ENCODE measurements at places on chromosomes 11 and 22.
A peak's percentile ranks its signal among the peaks of the same experiment; 100 is the strongest.

- H3K36me3 ChIP-seq, result peaks cover 9% of the 10 kb centered on the region
- peaks cover 29% of the 10 kb centered on the region for H3K27me3 ChIP-seq
- H3K4me1 ChIP-seq, result peaks cover 89% of the 10 kb centered on the region
These were observed 6.0 kb upstream of the AHNAK start for GRCh38 chr11:62552485-62553079.

- no peak for DNase-seq
- no peak overlapping the region for H3K4me3 ChIP-seq
- no peaks in the 10 kb centered on the region for H3K36me3 ChIP-seq
These were observed 34.3 kb downstream of the PLEKHA7 start for GRCh38 chr11:16979703-16980622.

GRCh38 chr11:33067294-33067693 is 27.9 kb downstream of the TCP11L1 start:
- peaks cover 56% of the 10 kb centered on the region for H3K36me3 ChIP-seq
- peaks cover 26% of the 10 kb centered on the region for H3K4me1 ChIP-seq
- H3K27me3 ChIP-seq, result peaks cover 6% of the 10 kb centered on the region

GRCh38 chr22:20583471-20583922 is 76.1 kb downstream of the MED15 start:
- peaks cover 7% of the 10 kb centered on the region for H3K4me1 ChIP-seq
- DNase-seq, result no peak
- no peak overlapping the region for H3K27ac ChIP-seq
- peaks cover 3% of the 10 kb centered on the region for H3K36me3 ChIP-seq

DNA sequence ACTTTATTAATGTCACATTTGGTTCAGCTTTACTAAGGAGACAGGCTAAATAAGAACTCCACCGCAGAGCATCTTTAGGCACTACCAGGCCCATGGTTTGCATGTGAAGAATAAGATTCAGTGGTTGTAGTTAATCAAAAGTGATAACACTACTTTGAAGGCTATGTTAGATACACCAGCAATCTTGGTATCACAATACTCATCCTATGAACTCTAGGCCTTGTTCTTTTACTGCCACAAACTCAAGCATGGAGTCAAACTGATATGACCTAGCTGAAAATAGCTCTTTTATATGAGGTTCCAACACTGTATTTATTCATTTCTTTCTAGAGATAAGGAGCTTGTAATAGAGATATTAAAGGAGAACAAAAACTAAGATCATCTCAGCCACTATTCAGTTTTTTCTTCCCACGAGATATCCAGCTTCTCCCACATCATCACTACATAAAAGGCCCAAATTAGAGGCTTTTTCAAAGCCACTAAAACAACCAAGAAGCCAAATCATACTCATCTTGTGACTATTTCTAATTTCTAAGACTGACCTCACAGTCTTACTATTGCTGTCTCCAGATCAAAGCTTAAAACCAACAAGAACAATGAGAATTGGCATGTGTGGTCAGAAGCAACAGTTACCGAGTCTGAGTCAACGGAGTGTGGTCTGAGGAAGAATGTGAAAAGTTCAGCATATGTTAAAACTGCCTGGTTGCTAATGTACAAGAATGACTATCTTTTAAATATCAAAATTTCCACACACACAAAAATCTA is 25.1 kb upstream of the GUCY1A2 start:
- no peaks in the 10 kb centered on the region for H3K36me3 ChIP-seq
- no peak overlapping the region for H3K27ac ChIP-seq
- no peak for DNase-seq
- peaks cover 6% of the 10 kb centered on the region for H3K4me1 ChIP-seq
- peaks cover 3% of the 10 kb centered on the region for H3K27me3 ChIP-seq
- no peak overlapping the region for H3K4me3 ChIP-seq

- H3K27me3 ChIP-seq, result peaks cover 41% of the 10 kb centered on the region
- DNase-seq, result no peak
- H3K27ac ChIP-seq, result no peak overlapping the region
- H3K4me3 ChIP-seq, result no peak overlapping the region
- H3K4me1 ChIP-seq, result peaks cover 42% of the 10 kb centered on the region
These were observed 8.5 kb upstream of the FXYD6 start for GRCh38 chr11:117884994-117885393.

GRCh38 chr11:60263402-60263801 is 17.1 kb upstream of the MS4A4A start:
- no peak overlapping the region for H3K4me3 ChIP-seq
- no peak overlapping the region for H3K27ac ChIP-seq
- H3K27me3 ChIP-seq, result peaks cover 5% of the 10 kb centered on the region
- H3K4me1 ChIP-seq, result no peaks in the 10 kb centered on the region
- no peak for DNase-seq
- H3K36me3 ChIP-seq, result no peaks in the 10 kb centered on the region

DNA sequence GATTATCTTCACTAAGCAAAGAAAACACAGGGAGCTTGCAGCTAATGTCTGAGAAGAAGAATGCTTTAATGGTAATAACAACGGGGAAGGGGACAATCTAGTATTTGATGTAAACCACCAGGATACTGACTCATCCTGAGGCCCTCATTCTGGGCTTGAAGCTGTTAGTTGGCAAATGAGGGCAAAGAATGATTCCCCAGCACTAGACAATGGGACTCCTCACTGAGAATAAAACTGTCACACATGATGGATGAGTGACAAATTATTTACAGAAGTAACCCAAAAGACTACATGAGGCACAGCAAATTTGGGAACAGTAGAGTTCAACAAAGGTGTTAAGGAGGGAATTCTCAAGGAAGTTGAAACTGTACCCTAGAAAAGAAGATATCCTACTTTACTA is 76.3 kb downstream of the FAM168A start:
- peaks cover 53% of the 10 kb centered on the region for H3K4me1 ChIP-seq
- peak; percentile 6 for DNase-seq
- no peaks in the 10 kb centered on the region for H3K27me3 ChIP-seq

- H3K4me1 ChIP-seq, result no peaks in the 10 kb centered on the region
- H3K27ac ChIP-seq, result no peak overlapping the region
- DNase-seq, result no peak
These were observed 24.5 kb downstream of the DUSP8 start for GRCh38 chr11:1547467-1548098.

- H3K4me3 ChIP-seq, result no peak overlapping the region
- H3K36me3 ChIP-seq, result no peaks in the 10 kb centered on the region
- no peak overlapping the region for H3K27ac ChIP-seq
- H3K27me3 ChIP-seq, result peaks cover 7% of the 10 kb centered on the region
- peaks cover 42% of the 10 kb centered on the region for H3K4me1 ChIP-seq
- no peak for DNase-seq
These were observed 13.2 kb downstream of the ASPHD2 start for GRCh38 chr22:26442086-26442756.

DNA sequence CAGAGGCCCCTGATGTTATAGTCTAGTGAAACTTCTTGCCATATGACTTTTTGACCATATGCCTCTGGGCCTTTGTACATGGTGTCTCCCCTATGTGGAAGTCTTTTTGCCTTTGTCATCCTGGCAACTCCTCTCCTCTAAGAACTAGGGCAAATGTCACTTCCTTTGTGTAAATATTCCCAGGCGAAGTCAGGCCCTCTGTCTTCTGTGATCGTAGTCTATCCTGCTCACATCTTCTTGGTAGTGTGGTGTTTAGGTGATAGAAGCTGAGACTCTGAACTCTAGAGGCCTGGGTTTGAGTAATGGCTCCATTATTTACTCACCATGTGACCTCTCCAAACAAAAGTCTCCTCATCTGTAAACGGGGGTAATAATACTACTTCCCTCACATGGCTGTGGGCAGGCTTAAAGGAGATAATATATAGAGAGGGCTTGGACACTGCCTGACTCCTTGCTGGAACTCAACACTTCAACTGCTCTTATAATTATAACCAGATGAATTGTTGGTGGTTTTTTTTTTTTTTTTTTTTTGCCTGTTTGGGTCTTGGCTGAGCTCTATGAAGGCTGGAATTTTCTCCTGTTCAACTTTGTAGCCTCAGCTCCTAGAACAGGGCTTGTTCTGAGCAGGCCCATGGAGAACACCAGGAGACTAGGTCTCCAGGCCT is 43.8 kb downstream of the INSC start:
- H3K4me1 ChIP-seq, result peaks cover 26% of the 10 kb centered on the region
- DNase-seq, result no peak
- no peaks in the 10 kb centered on the region for H3K36me3 ChIP-seq

- peaks cover 79% of the 10 kb centered on the region for H3K27me3 ChIP-seq
- no peaks in the 10 kb centered on the region for H3K36me3 ChIP-seq
- no peaks in the 10 kb centered on the region for H3K4me1 ChIP-seq
- DNase-seq, result no peak
These were observed 1.8 kb upstream of the DUSP8 start for GRCh38 chr11:1573903-1574237.

DNA sequence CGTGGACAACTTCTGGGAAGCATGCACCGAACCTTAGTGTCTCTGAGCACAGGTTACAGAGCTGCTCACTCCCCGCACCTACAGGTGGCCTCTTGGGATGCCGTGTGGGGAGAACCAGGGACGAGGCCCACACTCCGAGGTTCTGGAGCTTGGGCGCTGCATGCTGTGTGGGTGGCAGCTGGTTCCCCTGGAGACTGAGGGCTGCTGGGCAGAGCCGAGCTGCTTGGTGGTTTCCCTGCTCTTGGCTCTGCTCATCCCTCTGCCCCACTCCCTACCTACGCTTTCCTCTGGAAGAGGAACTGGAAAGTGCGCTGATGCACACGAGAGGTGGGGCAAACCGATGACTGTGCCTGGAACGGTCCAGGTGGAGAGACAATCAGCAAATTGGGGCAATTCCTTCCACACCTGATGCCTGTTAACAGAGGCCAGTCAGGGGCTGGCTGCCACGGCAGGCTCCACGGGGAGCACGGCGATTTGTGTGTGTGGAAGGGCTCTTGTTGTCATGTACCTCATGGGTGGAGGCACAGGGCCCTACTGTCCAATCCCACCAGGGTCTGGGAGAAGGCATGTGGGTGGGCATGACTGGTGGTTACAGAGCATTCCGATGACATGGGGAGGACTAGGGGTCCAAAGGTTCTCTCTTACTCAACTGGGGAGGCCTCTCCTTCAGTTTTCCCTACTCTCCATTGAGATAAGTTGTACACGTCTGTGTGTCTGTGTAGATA is 60.9 kb downstream of the ST14 start:
- no peak overlapping the region for H3K4me3 ChIP-seq
- peaks cover 30% of the 10 kb centered on the region for H3K4me1 ChIP-seq
- peak overlapping the region; percentile 68 for H3K27ac ChIP-seq
- DNase-seq, result no peak
- no peaks in the 10 kb centered on the region for H3K27me3 ChIP-seq

- no peaks in the 10 kb centered on the region for H3K36me3 ChIP-seq
- H3K4me3 ChIP-seq, result no peak overlapping the region
- peaks cover 8% of the 10 kb centered on the region for H3K27me3 ChIP-seq
- no peaks in the 10 kb centered on the region for H3K4me1 ChIP-seq
- DNase-seq, result no peak
- H3K27ac ChIP-seq, result no peak overlapping the region
These were observed 74.9 kb upstream of the KCNA4 start for GRCh38 chr11:30091737-30092136.

GRCh38 chr22:39777716-39778454 is 115.7 kb downstream of the ENTHD1 start:
- no peak for DNase-seq
- no peak overlapping the region for H3K27ac ChIP-seq
- H3K4me1 ChIP-seq, result no peaks in the 10 kb centered on the region
- peaks cover 8% of the 10 kb centered on the region for H3K27me3 ChIP-seq
- H3K36me3 ChIP-seq, result no peaks in the 10 kb centered on the region

DNA sequence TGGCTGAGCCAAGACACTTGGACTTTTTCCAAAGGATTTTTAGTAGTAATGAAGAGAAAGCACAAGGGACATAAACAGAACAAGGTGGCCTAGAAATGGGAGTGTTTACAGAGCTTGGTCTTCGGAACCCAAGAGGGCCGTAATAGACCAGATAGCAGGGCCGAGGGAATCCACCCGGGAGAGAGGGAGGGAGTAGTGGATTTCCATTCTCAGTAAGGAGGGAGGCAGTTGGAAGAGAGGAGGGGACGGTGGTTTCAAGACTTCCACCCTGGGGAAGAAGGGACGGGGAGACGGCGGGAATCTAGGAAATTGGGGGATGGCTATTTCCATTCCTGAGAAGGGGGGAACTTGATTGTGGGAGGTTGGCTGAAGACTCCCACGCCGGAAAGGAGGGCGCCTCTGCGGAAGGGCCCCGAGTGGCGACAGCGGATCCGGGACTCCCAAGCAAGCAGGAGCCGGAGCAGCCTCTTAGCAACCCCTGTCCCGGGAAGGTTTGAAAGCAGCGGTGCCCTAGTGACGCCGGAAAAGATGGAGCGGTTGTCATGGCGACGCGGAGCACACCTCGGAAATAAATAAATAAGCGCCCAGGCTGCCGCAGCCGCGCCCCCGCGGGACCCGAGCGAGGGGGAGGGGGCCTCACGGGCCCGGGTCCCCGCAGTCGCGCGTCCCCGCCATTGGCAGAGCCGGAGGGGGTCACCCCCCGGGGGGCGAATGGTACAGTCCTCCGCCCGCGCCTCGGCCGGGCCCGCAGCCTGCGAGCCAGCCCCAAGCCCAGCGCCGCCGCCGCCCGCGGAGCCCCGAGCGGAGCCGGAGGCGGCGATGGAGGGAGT is 31.6 kb downstream of the EIF3F start:
- peaks cover 81% of the 10 kb centered on the region for H3K27me3 ChIP-seq
- peaks cover 14% of the 10 kb centered on the region for H3K4me1 ChIP-seq
- DNase-seq, result peak; percentile 78
- H3K36me3 ChIP-seq, result no peaks in the 10 kb centered on the region
- H3K4me3 ChIP-seq, result peak overlapping the region; percentile 81

DNA sequence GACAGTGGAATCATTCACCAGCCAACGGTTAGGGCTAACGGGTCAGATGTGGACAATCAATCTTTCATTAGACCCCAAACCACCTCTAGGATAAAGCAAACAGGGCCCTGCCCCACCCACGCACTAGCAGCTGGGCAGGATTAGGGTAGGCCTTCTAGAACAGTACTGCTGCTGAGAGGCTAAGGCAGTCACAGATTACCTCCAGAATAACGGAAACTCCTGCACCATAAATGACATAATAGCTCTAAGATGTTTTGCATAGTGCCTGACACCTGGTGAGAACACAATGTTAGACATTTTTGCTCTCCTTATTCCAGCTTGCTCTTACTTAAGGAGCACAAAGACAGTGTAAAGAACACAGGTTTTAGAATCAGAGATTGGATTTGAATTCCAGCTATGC is 1.8 kb downstream of the SYTL2 start:
- no peak overlapping the region for H3K4me3 ChIP-seq
- peaks cover 58% of the 10 kb centered on the region for H3K27me3 ChIP-seq
- no peaks in the 10 kb centered on the region for H3K36me3 ChIP-seq
- H3K4me1 ChIP-seq, result peaks cover 25% of the 10 kb centered on the region
- no peak for DNase-seq

DNA sequence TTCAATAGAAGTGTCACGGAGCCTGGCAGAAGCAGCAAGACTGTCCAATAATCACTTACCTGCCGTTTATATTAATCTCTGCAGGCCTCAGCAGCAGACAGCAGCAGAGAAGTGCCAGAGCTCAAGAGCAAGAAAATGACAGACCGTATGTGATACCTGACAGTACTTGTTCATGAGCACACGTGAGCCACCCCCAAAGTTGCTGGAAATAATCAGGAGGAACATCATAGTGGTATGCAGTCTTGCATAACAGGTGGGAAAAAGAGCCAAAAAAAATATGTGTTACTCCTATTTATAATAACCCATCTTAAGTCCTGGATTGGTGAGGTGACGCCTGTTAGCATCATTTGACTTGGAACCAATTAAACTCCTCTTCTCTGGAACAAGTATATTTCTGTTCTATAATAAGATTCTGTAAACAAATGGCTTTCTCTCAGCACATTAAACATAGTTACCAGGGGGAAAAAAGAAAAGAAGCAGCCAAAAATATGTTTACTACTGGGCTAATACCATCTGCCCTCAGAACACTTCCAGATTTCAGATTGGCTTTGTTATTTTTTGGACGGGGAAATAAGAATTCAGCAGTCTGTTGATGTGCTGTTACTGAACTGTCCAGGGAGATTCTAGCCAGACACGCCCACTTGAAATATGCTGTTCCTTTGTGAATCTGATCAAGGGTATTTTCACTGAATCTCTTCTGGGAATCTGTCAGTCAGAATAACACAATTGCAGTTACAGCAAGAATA is 7.9 kb upstream of the SLN start:
- no peak overlapping the region for H3K27ac ChIP-seq
- no peak for DNase-seq
- H3K27me3 ChIP-seq, result peaks cover 18% of the 10 kb centered on the region
